Bronchial smooth muscle cell (primary cell): ENCODE measurements at places on chromosomes 13 and 19. TPM values are rescaled to one million over a fixed set of nuclear protein-coding genes. Genes with fewer than 3 reads are reported as not detected.

The FGF22 gene
- 0.16 TPM in 1 of 2 replicates, not detected in the other for total RNA-seq

The NLRP9 gene
- total RNA-seq = not detected in 2 replicates

The SLITRK1 gene
- not detected in 2 replicates for total RNA-seq

The ZNF559 gene
- 9.0 and 10.6 TPM in 2 replicates for total RNA-seq

The CTU1 gene
- 2.4 and 4.3 TPM in 2 replicates for total RNA-seq

The OR4F17 gene
- not detected in 2 replicates for total RNA-seq

The RGCC gene
- total RNA-seq = 1.1 and 2.4 TPM in 2 replicates

The PCDH20 gene
- total RNA-seq = not detected in 2 replicates

The PTH2 gene
- not detected in 2 replicates for total RNA-seq

The SYNGR4 gene
- total RNA-seq = not detected in 2 replicates

The PROZ gene
- not detected in 2 replicates for total RNA-seq

The ZNF528 gene
- 18.8 and 29.5 TPM in 2 replicates for total RNA-seq

The KIR2DL4 gene
- not detected in 2 replicates for total RNA-seq

The TMEM161A gene
- total RNA-seq = 18.8 and 22.2 TPM in 2 replicates

The RHPN2 gene
- 0.79 and 2.1 TPM in 2 replicates for total RNA-seq
